ENCODE measurements at places on chromosomes 5 and 9.

- no peak for DNase-seq
Measured at GRCh38 chr5:118555727-118556126, 432.6 kb downstream of the DTWD2 start.

- DNase-seq = no peak
Measured at GRCh38 chr9:101739311-101739710, 864 bp upstream of the GRIN3A start.

- DNase-seq = no peak
Measured at GRCh38 chr5:127718181-127718580, 15.0 kb downstream of the CCDC192 start.

- DNase-seq = no peak
Measured at GRCh38 chr9:35195683-35196082, 33.9 kb downstream of the UNC13B start.

- no peak for DNase-seq
Measured at GRCh38 chr5:111348661-111349329, 124.6 kb downstream of the CAMK4 start.

DNA sequence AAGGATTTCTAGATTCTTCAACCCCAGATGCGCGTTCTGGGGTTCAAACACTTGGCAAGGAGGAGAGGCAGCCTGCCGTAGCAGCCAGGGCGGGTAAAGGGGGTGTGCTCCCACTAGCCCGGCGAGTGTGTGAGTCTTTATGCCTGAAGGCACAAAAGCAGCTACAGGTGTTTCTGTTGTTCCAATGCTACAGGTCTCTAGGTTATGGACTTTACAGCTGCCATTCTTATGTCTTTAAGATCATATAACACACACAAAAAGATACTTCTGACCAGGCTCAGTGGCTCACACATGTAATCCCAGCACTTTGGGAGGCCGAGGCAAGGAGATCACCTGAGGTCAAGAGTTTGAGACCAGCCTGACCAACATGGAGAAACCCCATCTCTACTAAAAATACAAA, 133.6 kb upstream of the RETREG1 start:
- DNase-seq = no peak

DNA sequence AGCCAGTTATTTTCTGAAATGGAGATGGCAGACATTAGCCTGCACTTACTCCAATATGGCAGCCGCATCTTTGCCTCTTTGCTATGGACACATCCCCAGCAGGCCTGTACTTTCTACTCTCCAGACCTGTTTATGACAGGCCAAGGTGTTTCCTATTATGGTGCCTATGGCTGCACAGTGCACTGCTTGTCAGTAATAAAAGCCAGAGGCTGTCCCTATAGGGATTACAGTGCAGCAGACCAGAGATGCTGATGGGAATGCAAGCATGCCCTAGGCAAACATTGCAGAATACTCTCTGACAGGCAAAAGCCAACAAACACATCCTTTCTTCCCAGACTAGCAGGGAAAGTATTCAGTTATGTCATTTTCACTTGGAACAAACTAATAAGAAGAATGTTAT, 442.9 kb downstream of the RAB3C start:
- no peak for DNase-seq
